ENCODE measurements at places on chromosomes 6 and 20.

DNA sequence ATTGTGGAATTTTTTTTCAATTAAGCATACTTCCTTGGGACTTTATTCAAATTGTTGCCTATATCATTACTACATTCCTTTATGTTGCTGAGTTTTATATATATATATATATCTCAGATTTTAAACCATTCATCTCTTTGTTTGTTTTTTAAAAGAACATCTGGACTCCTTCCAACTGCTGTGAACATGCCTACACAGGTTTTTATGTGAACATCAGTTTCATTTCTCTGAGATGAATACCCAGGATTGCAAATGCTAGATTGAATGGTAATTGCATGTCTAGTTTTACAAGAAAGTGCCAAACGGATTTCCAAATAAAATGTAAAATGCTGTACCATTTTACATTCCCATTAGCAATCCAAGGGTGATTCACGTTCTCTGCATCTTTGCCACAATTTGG lies 1289.3 kb downstream of the HACE1 start:
- no peak for DNase-seq

- DNase-seq, result no peak
These were observed 21.4 kb downstream of the MEI4 start for GRCh38 chr6:77674211-77674610.

DNA sequence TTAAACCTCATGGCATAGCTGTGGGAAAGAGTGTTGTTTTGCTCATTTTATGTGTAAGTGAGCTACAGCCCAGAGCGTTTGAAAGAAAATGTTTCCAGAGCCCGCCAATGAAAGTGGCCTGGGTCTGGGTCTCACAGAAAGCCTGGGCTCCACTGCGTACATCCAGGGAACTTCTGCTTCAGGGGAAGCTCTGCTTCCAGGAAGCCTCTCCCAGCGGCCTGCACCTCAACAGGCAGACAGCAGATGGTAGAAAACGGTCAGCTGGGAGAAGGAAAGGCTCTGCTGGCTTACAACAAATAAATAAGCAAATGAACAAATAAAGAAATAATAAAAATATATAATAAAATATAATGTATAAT lies 270.5 kb upstream of the SUPT3H start:
- peak; percentile 47 for DNase-seq

- no peak for DNase-seq
These were observed 297.4 kb downstream of the HIVEP2 start for GRCh38 chr6:142647449-142648035.

DNA sequence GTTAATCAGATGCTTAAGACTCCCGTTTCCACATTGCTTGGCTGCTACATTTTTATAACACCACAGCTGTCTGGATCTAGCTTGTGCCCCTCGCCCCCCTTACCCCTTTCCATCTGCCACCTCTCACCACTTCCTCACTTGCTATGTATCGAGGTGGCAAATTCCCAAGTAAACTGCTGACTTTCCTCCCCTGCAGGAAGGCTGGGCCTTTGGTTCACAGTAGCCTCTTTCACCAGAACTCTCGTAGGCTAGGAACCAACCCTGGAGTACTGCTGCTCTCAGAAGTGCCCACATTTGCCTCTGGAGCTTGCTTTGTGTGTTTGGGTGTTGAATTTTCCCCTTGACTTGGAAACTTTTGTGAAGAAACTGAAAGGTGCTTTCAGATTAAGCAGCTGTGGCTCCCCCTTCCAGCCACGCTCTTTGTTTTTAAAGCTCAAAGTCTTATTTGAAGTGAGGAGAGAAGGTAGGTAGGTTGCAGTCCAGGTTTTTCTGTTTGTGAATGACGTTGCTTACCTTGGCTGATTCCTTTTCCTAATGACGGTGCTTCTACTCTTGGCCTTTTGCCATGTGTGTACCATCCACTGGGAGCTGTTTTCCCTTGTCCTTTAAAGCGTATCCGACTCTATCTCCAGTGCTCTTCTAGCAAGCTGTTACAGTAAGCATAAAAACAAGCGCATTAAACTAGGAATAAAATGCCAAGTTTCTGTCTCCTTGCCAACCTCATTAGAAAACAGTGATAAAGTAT lies 90.4 kb downstream of the CARMIL1 start:
- DNase-seq, result no peak

DNA sequence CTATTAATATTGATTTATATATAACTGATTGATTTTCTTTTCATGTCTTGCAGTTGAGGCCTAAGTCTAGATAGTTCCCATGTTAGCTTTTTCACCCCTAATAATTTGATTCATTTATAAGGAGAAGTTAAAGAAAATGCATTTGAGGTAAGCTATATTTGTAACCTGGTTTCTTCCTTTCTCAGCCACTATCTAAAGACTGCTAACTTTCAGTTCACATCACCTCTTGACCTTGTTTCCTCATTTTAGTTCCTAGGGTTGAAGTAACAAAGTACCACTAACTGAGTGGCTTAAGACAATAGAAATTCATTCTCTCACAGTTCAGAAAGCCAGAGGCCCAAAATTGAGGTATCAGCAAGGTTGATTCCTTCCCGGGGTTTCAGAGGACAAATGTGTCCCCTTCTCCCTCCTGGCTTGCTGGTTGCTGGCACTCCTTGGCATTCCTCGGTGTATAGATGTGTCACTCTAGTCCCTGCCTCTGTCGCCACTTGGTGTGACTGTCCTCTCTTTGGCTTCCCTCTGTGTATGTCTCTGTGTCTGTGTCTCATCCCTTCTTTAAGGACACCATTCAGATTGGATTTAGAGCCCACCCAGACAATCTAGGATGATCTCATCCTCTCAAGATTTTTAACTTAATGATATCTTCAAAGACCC lies 55.9 kb upstream of the C20orf144 start:
- no peak for DNase-seq

- DNase-seq, result no peak
These were observed 27.0 kb downstream of the EDEM2 start for GRCh38 chr20:35120012-35120701.

DNA sequence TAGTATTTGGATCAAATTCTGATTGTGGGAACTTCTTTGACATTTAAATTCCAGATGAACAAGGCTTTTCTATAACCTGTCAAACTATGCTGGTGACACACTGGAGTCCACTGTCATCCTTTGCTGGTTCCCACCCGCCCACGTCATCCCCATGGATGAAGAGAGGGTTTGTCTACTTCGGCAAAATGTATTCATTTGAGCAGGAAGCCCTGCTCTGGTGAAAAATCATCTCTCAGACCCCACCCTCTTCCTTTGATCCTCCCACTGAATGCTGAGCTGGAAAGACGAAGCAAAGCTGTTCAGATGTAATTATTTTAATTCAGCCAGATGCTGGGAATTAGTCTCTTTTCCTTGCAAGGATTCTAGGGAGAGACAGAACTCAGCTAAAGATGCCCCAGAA lies 50.5 kb downstream of the CPNE5 start:
- DNase-seq, result no peak

- no peak for DNase-seq
These were observed 271.7 kb downstream of the RFPL4B start for GRCh38 chr6:112618849-112619248.

- no peak for DNase-seq
These were observed 158.2 kb downstream of the QRSL1 start for GRCh38 chr6:106787327-106788196.

DNA sequence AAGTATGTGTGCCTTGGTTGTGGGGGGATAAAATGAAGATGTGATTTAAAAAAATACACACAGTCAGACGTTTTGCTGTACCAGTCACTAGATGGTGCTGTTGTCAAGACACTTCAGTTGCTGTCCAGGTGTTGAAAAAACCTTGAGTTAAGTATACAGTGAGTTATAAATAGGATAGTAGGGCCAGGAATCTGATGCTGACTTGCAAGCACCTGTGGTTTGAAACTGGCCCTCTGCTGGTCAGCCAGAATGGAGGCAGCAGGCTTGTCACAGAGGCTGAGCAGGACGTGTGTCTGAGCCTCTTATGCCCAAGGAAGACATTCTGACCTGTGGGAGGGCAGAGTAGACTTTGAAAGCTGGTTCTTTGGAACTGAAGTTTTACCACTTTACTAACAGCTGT lies 27.8 kb downstream of the RNF8 start:
- no peak for DNase-seq

DNA sequence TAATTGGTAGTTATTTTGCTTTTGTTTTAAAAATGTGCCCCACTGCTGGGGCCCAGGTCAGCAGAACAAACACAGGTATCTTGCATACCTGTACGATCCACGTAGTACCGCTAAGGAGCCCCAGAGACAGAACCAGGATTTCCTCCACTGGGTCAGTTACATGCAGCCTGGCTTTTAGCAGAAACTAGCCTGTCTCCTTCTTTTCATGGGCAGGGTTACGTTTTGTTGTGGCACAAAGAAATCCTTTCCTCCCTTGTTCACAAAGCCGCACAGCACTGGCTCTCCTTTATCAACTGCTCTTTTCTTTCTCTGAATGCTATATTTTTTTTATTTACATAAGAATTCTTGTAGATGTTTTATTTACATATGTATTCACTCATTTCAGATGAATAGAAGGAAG lies 190.3 kb upstream of the POU3F2 start:
- DNase-seq, result no peak

DNA sequence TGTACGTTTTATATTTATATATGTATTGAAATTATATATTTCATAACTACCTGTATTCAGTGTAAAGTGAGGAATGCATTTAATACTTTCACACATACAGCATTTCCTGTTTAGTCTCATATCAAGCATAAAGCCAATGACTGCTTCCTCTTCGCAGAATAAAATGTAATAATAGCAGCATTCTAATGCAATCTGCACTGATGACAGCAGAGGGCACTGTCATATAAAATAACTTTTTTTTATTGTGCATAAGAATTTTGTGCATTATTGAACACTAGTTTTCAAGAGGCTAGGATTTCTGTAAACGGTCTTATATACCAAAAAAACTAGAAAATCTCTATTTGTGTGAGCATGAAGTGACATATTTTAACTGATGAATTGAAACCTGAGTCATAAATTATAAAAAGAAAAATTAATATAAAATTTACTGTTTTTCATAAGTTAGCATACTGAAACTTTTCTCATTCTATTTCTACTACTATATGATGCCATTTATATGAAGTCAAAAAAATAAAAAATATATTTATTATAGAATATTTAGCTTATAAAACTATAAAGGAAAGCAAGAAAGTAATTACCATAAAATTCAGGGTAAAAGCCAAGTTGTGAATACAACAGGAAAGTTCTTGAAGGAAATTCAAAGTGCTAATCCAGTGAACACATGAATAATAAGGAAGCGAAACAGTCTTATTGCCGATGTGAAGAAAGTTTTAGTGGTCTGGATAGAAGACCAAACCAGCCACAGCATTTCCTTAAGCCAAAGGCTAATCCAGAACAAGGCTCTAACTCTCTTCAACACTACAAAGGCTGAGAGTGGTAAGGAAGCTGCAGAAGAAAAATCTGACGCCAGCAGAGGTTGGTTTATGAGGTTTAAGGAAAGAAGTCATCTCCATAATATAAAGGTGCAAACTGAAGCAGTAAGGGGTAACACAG lies 36.3 kb downstream of the RNF146 start:
- DNase-seq, result no peak

- peak; percentile 65 for DNase-seq
These were observed 984 bp downstream of the VARS2 start for GRCh38 chr6:30914854-30915590.

- DNase-seq, result no peak
These were observed 37.2 kb downstream of the SCML4 start for GRCh38 chr6:107786709-107787588.

- DNase-seq, result peak; percentile 100
These were observed 27.9 kb upstream of the ABT1 start for GRCh38 chr6:26568601-26569432.

GRCh38 chr6:28940294-28940857 lies 16.6 kb upstream of the TRIM27 start:
- peak; percentile 81 for DNase-seq

GRCh38 chr20:48717095-48717672 lies 110.6 kb downstream of the PREX1 start:
- peak; percentile 66 for DNase-seq

- peak; percentile 43 for DNase-seq
These were observed 5.4 kb downstream of the NELFCD start for GRCh38 chr20:58986286-58986967.

GRCh38 chr20:49591217-49591865 lies 23.4 kb upstream of the PTGIS start:
- peak; percentile 76 for DNase-seq

DNA sequence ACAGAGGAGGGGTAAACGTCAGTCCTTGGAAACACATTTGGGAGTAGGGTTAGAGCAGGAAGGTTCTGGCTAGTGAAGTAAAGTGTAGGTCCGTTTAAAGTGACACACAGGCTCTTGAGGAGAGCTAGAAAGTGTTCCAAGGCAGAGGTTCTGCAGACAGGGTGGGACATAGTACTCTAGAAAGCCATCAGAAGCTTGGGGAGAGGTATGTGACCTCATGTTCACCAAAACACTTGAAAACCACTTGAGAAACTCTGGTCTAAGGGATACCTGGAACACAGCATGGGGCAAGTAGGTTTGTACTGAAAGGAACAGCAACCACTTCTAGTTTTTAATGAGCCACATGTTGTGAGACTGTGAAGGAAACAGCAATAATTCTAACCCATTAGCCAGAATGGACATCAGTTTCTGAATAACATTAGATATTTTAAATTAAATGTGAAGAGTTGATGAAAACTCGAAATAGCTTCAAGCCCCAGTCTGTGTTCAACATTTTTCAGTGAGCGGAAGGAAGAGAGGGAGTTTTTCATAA lies 49.0 kb downstream of the SOBP start:
- DNase-seq, result no peak

GRCh38 chr6:49406250-49406970 lies 56.6 kb downstream of the MMUT start:
- DNase-seq, result no peak

GRCh38 chr6:11439876-11440275 lies 97.7 kb upstream of the TMEM170B start:
- DNase-seq, result no peak

- DNase-seq, result no peak
These were observed 9.6 kb downstream of the LEMD2 start for GRCh38 chr6:33779290-33779689.

DNA sequence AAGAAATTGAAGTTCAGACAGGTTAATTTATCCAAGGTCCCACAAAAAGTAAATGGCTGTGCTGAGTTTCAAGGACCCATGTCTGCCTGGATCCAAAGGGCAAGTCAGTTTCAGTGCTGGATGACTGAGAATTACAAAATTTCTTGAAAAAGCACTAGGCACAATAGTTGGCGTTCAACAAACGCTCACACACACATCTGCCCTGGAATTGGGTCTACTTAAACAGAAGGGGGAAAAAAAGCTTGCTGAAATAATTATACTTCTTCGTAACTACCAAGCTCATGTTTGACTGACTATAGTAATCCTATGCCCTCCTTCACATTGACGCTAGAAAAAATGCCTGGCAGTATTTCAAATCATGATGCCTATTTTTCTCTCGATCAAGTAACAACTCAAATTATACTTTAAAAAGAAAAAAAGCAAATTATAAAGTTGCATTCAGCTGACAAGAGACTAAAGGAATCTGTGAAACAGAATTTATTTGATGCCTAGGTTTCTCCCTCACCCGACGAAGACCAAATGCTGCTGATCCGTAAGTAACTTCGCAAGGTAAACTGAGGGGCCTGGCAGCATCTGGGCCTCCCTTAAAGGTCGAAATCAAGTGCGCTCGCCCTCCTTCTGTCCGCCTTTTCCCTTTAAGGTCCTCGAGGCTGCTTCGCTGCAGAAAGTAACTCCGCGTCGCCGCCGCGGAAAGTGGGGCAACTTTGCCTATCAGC lies 650 bp upstream of the CD2AP start:
- DNase-seq, result no peak

GRCh38 chr6:67606906-67607828 lies 1027.9 kb upstream of the ADGRB3 start:
- no peak for DNase-seq

- DNase-seq, result no peak
These were observed 17.5 kb downstream of the LAMA5 start for GRCh38 chr20:62349556-62350097.

- DNase-seq, result no peak
These were observed 46.1 kb upstream of the ZNF831 start for GRCh38 chr20:59117526-59117925.
